ENCODE measurements at places on chromosomes 1 and 21.

GRCh38 chr1:162161916-162162550, 92.5 kb downstream of the NOS1AP start:
- DNase-seq = no peak

DNA sequence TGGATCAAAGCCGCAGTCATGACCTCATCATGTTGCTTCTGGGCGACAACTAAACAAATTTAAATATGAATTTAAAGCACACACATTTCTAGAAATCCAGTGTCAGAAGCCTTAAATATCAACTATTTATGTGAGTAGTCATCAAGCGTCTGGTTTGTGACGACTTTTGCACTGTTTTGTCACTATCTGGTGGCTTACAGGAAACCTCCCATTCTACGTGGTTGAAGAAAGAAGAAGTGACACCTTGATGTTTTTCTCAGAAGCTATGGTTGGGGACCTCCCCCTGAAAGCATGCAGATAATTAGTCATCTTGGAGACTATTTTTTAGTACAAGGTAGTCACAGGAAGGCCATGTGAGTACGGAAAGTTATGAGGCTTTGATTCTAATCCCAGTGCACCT, 58.5 kb downstream of the TENT5C start:
- DNase-seq = no peak

- no peak for DNase-seq
Observed at GRCh38 chr1:59565611-59566410, 248.9 kb upstream of the HOOK1 start.

DNA sequence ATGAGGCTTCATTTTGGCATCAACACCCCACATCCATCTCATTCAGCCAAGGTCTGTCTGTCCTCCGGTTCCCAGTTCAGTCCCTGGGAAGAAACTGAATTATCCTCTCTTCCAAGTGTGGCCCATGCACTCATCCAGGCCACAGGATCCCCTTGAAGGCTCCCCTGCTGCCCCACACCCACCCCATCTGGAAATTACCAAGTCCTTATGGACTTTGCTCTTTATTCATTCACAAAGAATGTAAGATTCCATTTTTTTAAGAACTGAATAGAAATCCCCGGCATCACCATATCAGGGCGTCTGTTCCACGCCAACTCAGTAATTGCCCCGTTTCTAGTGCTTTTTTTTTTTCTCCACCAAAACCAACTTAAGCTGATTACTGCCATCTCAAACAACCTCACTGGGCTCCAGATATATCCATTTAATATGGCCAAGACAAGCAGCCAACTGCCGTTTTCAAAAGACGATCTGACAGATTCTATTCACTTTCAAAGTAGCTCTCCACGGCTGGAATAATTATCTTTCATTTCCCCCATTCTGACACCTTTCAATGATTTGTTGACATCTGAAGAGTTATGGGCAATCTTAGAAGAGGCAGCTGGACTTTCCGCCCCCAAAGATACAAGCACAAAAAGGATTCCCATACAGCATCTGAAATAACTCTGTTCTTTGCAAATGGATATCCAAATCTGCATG, 55.9 kb downstream of the OLIG1 start:
- no peak for DNase-seq

DNA sequence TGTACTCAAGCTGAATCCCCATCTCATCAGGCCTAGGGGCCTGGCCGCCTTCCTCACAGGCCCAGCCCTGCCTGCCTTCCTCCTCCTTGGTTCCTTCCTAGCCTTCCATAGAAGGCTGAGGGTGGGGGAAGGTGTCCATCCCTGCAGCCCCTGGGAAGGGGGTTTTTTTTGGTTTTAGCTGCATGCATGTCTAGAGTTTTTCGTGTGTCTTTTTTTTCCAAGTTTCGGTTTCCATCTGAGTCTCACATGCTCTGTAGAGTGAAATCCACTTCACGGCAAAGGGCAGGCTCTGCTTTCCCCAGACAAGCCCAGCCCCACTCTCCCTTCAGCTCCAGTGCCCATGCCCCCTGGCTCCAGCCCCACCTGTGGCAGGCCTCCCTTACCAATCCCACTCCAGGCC, 32.1 kb downstream of the GRHL3 start:
- DNase-seq = no peak
